ENCODE measurements at places on chromosomes 11 and 22.

DNA sequence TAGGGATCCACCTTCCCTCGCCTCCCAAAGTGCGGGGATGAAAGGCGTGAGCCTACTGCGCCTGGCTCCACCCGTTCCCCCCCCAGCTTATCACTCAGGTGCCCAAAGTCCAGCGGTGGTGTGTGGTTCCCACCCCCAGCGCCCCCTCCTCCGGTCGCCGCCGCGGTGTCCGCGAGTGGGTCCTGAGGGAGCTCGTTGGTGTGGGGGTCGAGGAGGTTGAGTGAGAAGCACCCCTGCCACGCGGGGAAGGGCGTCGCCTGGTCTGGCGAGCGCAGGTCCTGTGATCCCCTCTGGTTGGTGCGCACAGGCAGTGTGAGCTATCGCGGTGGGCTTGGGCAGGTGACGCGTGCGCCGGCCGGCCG lies 3900.6 kb upstream of the OR11H1 start:
- DNase-seq = no peak

DNA sequence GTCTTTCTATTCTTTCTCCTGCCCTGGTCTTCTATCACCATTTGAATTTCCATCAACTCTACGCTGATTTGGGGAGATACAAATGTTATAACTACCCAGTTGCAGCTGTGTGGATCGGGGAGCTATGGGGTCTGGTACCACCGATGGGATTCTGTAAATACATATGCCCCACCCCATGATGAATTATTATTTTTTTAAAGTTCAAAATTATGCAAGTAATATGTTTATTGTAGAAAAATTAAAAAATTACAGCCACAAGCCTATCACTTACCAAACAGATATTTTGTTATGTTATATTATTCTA lies 52.4 kb upstream of the CLMP start:
- no peak for DNase-seq

GRCh38 chr22:30250661-30251267 lies 4.2 kb upstream of the LIF start:
- DNase-seq = no peak

DNA sequence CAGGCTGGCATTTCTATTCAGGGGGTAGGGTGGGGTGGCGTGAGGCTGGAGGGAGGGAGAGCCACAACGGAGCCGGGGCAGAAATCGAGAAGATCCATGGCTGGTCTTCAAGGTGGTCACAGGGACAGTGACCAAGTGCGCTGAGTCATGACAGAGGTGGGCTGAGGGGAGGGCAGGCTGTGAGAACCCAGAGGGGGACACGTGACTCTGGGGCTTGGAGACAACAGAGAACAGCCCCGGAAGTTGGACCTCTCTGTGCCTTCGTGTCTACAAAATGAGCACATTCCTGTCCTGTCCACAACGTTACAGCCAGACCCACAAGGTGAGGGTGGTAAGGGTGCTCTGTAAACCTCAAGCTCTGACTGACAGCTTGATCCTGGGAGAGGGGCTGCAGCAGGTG lies 35.1 kb upstream of the ARFGAP3 start:
- DNase-seq = no peak

GRCh38 chr11:110093407-110094297 lies 460 bp downstream of the ZC3H12C start:
- DNase-seq = no peak

- peak; percentile 69 for DNase-seq
Observed at GRCh38 chr11:66543263-66544107, 2.4 kb downstream of the ZDHHC24 start.

- DNase-seq = no peak
Observed at GRCh38 chr22:27639248-27640086, 162.1 kb downstream of the MN1 start.
